Activated T-helper 1 cell treated with anti-CD3 and anti-CD28 coated beads, Interleukin-12 subunit alpha, Interleukin-12 subunit beta, Interleukin-2, Interleukin-4 antibody, amounts not matched to agents 30 ng/mL and 10 ng/mL and 1 ng/mL, durations not matched to agents 14 hours and 24 hours and 36 hours (primary cell): ENCODE measurements at places on chromosomes 5 and 9.

GRCh38 chr5:139897982-139898381 is 102.4 kb downstream of the PSD2 start:
- no peak for DNase-seq
- no peaks in the 10 kb centered on the region for H3K36me3 ChIP-seq
- H3K27me3 ChIP-seq, result peaks cover 27% of the 10 kb centered on the region
- no peak overlapping the region for H3K4me3 ChIP-seq

DNA sequence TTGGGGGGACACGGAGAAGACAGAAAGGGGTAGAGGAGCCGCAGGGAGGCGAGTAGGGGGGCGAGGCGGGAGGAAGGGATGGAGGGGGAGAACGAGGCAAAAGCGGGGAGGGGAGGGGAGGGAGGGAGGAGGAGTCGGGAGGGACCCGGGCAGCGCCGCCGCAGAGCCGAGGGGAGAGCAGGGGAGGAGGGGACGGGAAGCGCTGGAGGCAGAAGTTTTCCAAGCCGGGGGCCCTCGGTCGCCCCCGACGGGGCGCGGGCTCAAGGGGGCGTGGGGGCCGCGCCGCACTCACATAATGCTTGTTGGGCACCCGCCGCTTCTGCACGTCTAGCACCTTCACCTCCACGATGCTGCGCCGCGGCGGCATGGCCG is 353 bp downstream of the SH3PXD2B start:
- no peak for DNase-seq
- peaks cover 6% of the 10 kb centered on the region for H3K4me1 ChIP-seq
- H3K27me3 ChIP-seq, result peaks cover 48% of the 10 kb centered on the region
- no peak overlapping the region for H3K27ac ChIP-seq

- H3K4me3 ChIP-seq, result peak overlapping the region; percentile 19
- no peaks in the 10 kb centered on the region for H3K27me3 ChIP-seq
- DNase-seq, result peak; percentile 37
- H3K4me1 ChIP-seq, result peaks cover 23% of the 10 kb centered on the region
- H3K27ac ChIP-seq, result no peak overlapping the region
- H3K36me3 ChIP-seq, result peaks cover 17% of the 10 kb centered on the region
These were observed 1.4 kb upstream of the CIZ1 start for GRCh38 chr9:128192601-128193371.

- peaks cover 42% of the 10 kb centered on the region for H3K4me1 ChIP-seq
- peak overlapping the region; percentile 79 for H3K27ac ChIP-seq
- peak; percentile 12 for DNase-seq
- H3K27me3 ChIP-seq, result peaks cover 16% of the 10 kb centered on the region
These were observed 687 bp downstream of the LYSMD3 start for GRCh38 chr5:90528601-90529193.

GRCh38 chr5:66807743-66808142 is 211.6 kb downstream of the MAST4 start:
- peaks cover 2% of the 10 kb centered on the region for H3K36me3 ChIP-seq
- no peak overlapping the region for H3K4me3 ChIP-seq
- H3K4me1 ChIP-seq, result peaks cover 40% of the 10 kb centered on the region
- no peak for DNase-seq

GRCh38 chr5:160674901-160675300 is 177.1 kb downstream of the ATP10B start:
- no peaks in the 10 kb centered on the region for H3K27me3 ChIP-seq
- H3K4me1 ChIP-seq, result no peaks in the 10 kb centered on the region
- DNase-seq, result no peak
- no peak overlapping the region for H3K27ac ChIP-seq

DNA sequence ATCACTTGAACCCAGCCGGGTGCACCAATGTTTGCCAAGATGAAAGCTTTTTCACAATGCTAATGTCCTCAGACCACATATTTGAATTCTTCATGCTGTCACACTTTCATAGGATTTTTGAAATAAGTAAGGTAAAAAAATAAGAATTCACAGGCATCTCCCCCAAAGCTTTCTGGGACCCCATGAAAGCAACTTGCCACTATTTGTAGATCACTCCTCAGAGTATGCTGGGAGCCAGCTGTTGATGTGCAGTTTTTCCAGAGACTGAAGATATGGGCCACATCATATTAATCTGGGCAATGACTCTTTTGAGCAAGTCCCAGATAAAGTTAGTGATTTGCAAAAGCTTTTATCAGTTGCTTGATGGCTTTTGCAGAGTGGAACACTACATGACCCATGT is 507.9 kb downstream of the RASEF start:
- H3K4me3 ChIP-seq, result no peak overlapping the region
- H3K27me3 ChIP-seq, result no peaks in the 10 kb centered on the region
- no peaks in the 10 kb centered on the region for H3K4me1 ChIP-seq
- no peaks in the 10 kb centered on the region for H3K36me3 ChIP-seq

DNA sequence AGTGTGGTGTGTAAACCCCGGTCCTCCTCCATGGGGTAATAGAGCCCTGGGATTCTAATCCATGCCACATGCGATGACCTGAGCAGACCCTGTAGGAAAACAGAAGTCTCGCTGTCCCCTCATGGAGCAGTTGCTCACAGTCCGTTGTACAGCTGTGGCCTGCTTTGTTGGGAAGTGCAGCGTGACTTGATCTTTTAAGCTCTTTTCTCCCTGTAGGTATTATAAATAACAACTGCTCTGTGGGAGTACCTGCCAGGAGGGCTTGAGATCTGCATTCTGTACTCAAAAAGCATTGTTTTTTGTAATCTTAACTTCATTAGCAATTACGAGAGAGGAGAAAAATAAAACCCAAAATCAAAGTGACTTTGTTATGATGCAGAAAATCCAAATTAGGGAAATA is 17.3 kb downstream of the MEGF10 start:
- H3K27ac ChIP-seq, result no peak overlapping the region
- peaks cover 10% of the 10 kb centered on the region for H3K27me3 ChIP-seq
- no peak overlapping the region for H3K4me3 ChIP-seq
- H3K4me1 ChIP-seq, result no peaks in the 10 kb centered on the region

DNA sequence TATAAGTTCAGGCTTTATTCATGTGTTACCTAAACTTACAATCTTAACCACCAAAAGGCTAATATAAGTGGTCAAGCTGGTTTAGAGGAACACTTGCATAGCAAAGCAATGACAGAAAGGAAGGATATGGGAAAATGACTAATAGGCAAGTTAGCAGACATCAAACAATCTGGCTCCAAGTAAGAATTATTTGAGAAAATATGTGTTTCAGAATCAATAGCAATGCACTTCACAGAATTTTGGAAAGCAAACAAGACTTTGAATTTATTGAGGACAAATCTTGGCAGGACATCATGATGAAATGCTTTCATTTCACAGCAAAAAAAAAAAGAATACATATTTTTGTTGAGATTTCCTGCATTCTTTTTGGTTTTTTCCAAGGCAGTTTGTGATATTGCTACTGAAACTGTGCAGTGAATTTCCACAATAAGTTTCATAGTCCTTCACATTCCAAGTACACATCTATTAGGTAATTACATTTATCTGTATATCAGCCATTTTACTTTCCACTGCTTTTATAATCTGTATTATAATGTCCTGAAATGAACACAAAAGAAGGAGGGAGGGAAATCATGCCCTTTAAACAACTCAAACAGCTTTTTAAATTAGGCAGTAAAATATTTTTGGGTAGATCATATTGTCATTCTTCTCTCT is 417.9 kb downstream of the NR2F1-AS1 start:
- no peaks in the 10 kb centered on the region for H3K27me3 ChIP-seq
- no peak overlapping the region for H3K27ac ChIP-seq
- no peak for DNase-seq
- no peaks in the 10 kb centered on the region for H3K36me3 ChIP-seq

- peaks cover 60% of the 10 kb centered on the region for H3K27me3 ChIP-seq
- H3K36me3 ChIP-seq, result peaks cover 7% of the 10 kb centered on the region
- peak within 1 kb of the TSS; percentile 82 for H3K4me3 ChIP-seq
- peaks cover 16% of the 10 kb centered on the region for H3K4me1 ChIP-seq
These were observed at the start of gene NFIB for GRCh38 chr9:14313951-14314423. Gene NFIB, minus strand, starts transcription at chr9:14314141. Its CDS starts 630 bp downstream, at chr9:14313511.

DNA sequence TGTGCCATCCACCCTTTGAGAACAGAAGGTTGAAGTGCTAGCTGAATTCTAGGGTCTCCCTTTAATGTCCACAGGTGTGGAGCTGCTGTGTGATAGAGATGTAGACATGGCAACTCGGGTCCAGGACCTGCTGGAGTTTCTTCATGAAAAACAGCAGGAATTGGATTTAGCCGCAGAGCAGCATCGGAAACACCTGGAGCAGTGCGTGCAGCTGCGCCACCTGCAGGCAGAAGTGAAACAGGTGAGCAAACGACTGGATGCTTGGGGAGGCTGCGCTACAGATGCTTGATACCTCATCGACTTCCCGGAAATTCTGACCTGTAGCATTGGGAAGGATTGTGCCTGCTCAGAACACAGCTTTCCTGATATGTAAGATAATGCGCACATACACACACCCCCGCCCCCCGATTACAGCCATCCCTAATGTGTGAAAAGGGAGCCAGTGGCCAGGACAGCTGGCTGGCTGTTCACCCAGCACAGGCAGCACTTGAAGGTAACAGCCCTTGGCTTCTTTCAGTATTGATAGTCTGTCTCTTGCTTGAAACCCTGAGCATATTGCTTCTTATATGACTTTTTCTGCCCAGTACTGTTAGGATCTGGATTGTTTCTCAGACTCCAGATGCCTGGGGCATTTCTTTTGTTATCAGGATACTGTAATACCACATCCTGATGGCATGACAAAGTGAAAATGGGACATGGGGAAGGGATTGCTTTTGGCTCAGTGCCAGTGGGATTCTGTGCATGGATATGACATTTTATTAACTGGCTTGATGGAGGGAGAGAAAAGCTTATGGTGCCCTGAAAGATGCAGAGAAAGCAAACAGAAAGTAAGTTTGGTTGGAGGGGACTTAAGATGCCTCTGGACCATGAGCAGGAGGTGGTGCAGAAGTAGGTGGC is 216.8 kb upstream of the OTULINL start:
- no peaks in the 10 kb centered on the region for H3K27me3 ChIP-seq
- no peak overlapping the region for H3K4me3 ChIP-seq
- peaks cover 54% of the 10 kb centered on the region for H3K4me1 ChIP-seq
- DNase-seq, result no peak

DNA sequence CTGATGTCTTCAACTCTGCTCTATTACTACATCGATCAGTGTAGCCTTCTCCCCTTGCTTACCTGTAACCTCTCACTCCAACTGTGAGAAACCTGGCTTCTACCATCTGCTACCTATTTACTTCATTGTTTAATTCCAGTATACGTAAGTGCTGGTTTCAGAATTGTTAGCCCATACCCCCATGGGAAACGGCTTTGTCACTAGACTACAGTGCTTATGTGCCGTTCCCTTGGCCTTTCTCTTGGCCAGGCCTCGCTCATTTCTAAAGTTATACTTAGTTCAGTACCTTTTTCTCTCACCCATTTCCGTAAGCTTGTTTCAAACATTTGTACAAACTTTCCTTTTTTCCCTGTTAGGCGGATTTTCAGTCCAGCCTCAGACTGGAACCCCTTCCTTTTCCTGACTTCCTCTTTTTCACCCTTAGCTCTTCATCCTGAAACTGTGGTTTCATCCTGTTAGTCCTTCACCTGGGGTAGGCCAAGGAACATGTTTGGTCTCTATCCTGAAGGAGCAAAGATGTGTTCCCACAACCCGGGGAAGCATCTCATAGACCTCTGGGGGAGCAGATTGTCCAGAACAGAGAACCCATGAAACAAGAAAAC is 21.7 kb downstream of the ALG2 start:
- no peak overlapping the region for H3K4me3 ChIP-seq
- DNase-seq, result no peak
- no peak overlapping the region for H3K27ac ChIP-seq

DNA sequence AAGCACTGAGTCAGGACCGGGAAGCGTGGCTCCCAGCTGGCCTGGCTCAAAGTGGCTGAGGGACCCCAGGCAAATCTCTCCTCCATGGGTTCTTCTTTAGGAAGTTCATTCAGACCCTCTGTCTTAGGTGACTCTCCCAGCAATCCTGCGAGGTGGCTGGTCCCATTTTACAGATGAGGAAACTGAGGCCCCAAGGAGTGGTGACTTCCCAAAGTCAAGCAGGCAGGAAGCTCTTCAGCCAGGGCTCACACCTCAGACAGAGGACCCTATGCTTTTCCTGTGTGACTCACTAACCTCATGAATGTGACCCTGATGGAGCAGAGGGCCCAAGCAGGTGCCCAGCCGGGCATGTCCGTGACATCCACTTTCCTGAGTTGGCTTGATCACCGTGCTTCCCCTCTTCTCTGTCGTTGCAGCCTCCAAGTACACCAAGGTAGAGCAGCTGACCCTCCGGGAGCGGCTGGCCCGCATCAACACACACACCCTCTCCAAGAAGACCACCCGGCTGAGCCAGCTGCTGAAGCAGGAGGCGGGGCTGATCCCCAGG is 36.5 kb downstream of the ARHGEF37 start:
- H3K36me3 ChIP-seq, result no peaks in the 10 kb centered on the region
- no peak overlapping the region for H3K4me3 ChIP-seq
- H3K27me3 ChIP-seq, result peaks cover 2% of the 10 kb centered on the region
- no peak for DNase-seq

DNA sequence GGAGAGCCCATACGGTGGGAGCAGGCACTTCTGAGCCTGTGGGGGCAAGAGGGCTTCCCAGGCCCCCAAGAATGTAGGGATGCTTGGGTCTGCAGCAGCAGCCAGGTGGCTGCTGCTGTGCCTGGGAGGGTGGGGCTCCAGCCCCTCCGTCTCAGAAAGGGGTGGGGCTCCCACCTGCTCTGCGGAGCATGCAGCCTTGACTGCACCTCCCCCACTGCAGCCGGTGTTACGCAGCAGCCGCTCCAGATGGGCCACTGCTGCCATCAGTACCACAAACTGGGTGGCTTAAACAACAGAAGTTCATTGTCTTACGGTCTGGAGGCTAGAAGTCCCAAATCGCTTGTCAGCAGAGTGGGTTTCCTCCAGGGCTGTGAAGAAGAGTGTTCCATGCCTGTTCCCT is 365.5 kb downstream of the TMEM38B start:
- no peaks in the 10 kb centered on the region for H3K27me3 ChIP-seq
- DNase-seq, result no peak
- H3K4me3 ChIP-seq, result no peak overlapping the region
- H3K27ac ChIP-seq, result no peak overlapping the region
- H3K4me1 ChIP-seq, result no peaks in the 10 kb centered on the region

GRCh38 chr5:38555354-38556087 is 925 bp downstream of the LIFR start:
- DNase-seq, result no peak
- peaks cover 64% of the 10 kb centered on the region for H3K27me3 ChIP-seq
- H3K4me1 ChIP-seq, result peaks cover 5% of the 10 kb centered on the region
- peak overlapping the region; percentile 8 for H3K27ac ChIP-seq
- H3K4me3 ChIP-seq, result peak overlapping the region; percentile 84
- H3K36me3 ChIP-seq, result no peaks in the 10 kb centered on the region

DNA sequence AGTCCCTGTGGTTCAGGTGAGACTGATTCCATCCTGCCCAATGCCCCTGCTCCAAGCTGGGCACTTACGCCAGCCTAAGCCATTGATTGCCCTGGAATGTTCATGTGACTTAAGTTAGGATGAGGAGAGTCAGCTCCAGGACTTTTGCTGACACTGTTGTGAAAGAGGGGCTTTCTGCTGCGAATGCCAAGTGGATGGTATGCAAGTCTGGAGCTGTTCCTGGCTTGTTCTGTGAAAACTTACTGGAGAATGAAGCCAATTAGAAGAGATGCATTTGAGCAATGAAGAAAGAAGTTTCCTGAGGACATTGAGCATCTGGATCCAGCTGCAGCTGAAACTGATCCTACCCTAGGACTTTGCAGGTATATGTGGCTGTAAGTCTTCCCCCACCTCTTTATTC is 61.2 kb upstream of the ZFR start:
- no peak for DNase-seq
- H3K4me1 ChIP-seq, result peaks cover 23% of the 10 kb centered on the region

- no peaks in the 10 kb centered on the region for H3K4me1 ChIP-seq
- DNase-seq, result no peak
- H3K4me3 ChIP-seq, result no peak overlapping the region
These were observed 411.6 kb downstream of the BNC2 start for GRCh38 chr9:16458696-16459420.
